M059J (cell line): ENCODE measurements at places on chromosomes 1 and 21. TPM values are rescaled to one million over a fixed set of nuclear protein-coding genes. Genes with fewer than 3 reads are reported as not detected.

The AMY2A gene
- total RNA-seq = not detected in 2 replicates

DNA sequence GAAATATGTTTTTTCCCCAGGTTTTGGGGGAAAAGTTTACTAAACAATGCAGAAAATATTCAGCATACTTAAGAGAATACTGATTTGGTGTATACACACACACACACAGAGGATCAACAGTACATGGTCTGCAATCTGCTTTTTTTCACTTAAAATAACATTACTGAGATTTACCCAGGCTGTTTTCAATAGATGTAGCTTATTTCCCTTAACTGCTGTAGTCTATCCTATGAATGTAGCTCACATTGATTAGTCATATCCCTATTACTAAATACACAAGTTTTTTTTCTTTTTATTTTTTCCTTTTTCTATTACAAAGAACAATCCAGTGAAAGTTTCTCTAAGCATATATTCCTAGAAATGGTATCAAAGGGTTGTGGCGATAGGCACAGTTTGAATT, 266.7 kb upstream of the GREM2 start:
- no peak for DNase-seq

- DNase-seq = no peak
These were observed 23.0 kb downstream of the KNCN start for GRCh38 chr1:46528297-46528955.

GRCh38 chr1:65924471-65924870, 131.8 kb downstream of the PDE4B start:
- DNase-seq = peak; percentile 51

- no peak for DNase-seq
These were observed 100.9 kb upstream of the DPT start for GRCh38 chr1:168829876-168830275.

- peak; percentile 48 for DNase-seq
These were observed 803.1 kb downstream of the USP25 start for GRCh38 chr21:16532840-16533239.

- DNase-seq = peak; percentile 23
These were observed 356.2 kb downstream of the KCTD3 start for GRCh38 chr1:215923129-215923824.

The CR1L gene
- total RNA-seq = 3.6 TPM in 1 of 2 replicates, not detected in the other

The THBS3 gene
- 10.0 and 12.7 TPM in 2 replicates for total RNA-seq

- DNase-seq = peak; percentile 61
These were observed 26.4 kb upstream of the RUNX1 start for GRCh38 chr21:35075546-35075945.

The NPHS2 gene
- not detected in 2 replicates for total RNA-seq

GRCh38 chr1:144101397-144102045, 129.7 kb upstream of the FAM72C start:
- peak; percentile 55 for DNase-seq

The EFHD2 gene
- 70.7 and 107 TPM in 2 replicates for total RNA-seq

The RGS5 gene
- total RNA-seq = 0.54 and 7.0 TPM in 2 replicates

The OLFM3 gene
- total RNA-seq = not detected in 2 replicates

DNA sequence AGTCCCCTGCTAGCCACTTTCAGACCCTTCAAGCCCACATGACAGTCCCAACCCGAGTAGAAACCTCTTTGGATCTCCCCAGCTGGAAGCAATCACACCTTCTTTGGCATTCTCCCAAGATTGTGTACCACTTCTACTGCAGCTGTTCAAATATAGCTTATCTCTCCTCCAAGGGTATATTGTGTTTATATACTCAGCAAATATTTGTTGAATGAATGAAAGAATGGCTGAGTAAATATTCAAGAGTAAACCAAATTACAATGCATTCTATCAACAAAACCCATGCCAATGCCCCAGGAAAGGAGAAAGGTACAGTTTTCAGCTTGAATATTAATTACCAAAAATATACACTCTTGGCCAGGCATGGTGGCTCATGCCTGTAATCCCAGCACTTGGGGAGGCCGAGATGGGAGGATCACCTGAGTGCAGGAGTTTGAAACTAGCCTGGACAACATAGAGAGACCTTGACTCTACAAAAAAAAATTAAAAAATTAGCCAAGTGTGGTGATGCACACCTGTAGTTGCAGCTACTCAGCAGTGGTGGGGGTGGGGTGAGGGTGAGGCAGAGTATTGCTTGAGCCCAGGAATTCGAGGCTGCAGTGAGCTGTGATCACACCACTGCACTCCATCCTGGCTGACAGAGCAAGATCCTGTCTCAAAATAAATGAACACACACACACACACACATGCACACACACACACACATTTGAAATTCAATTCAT, 68.5 kb downstream of the NIBAN1 start:
- DNase-seq = no peak

DNA sequence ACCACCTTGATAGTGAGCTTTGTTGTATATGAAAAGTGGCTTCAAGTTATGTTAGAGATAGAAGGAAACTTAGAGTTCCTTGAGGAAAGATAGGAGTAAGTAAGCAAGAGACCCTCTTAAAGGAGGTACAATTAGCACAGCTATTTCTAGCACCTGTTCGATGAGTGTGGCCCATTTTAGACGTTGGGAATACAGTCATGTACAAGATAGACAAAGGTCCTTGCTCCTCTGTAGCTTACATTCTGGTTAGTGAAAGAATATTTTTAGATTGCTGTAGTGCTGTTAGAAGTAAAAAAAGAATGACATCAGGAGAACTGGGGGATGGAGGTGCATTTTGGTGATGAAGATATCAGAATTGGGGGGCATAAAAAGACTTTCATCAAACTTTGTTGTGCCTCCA, 47.5 kb downstream of the MRPS6 start:
- no peak for DNase-seq

The CTSE gene
- not detected in 2 replicates for total RNA-seq

DNA sequence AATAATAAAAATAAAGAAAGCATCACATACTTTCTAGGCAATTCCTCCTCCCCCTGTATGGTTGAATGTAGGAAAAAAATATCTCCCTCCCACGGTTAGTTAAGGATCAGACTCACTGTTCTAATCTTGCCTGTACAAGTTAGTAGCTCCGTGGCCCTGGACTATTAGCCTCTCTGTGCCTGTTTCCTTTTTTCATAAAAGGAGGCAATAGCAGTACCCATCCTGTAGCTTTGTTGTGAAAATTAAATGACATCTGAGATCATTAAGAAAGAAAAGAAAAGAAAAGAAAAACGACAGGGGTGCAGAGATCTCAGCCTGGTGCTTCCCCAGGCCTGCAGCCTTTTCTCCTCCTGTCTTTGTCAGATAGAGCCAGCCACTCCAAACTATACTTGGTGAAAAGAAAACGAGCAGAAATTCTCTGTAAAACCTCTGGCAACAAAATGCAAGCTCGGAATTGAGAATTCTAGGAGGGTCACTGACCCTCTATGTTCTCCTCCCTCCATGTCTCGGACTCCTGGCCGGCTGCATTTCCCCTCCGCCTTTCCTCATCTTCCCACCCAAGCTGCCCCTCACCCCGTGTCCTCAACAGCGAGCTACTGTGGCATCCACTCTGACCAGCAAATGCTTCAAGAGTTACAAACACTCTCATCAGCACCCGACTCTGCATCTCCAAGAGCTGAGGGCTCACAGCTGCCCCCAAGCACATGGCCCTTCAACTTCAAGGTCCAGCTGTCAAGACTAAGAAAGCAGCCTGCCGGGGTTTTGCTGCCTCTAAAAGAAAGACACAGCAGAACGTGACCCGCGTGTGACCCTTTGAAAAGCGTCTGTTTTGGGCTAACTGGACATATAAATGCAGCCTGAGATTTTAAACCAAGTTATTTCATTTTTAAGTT, 13.6 kb downstream of the RIPK4 start:
- no peak for DNase-seq
